ENCODE measurements at places on chromosomes 2 and 18. TPM values are rescaled to one million over a fixed set of nuclear protein-coding genes. Genes with fewer than 3 reads are reported as not detected.

CD8B2 gene
- 0.26 TPM for total RNA-seq

NBEAL1 gene
- total RNA-seq, result 55.0 TPM

DPYSL5 gene
- 1.3 TPM for total RNA-seq

SERPINB11 gene
- total RNA-seq, result not detected

ARHGEF33 gene
- total RNA-seq, result 0.29 TPM

EEF1B2 gene
- 385 TPM for total RNA-seq

IL36RN gene
- total RNA-seq, result not detected

CDK5R2 gene
- 0.38 TPM for total RNA-seq

PAX8 gene
- 4.8 TPM for total RNA-seq

TUBA3E gene
- total RNA-seq, result not detected

TRIM43 gene
- not detected for total RNA-seq

TCF4 gene
- total RNA-seq, result 88.2 TPM

COLEC12 gene
- total RNA-seq, result 2.4 TPM
